Activated B cell treated with CpG ODN at 0.5 μM for 24 hours (primary cell): ENCODE measurements at places on chromosomes 3 and 15. TPM values are rescaled to one million over a fixed set of nuclear protein-coding genes. Genes with fewer than 3 reads are reported as not detected.

The NGRN gene
- 32.8 and 34.1 TPM in 2 replicates for total RNA-seq

The ZNF80 gene
- 0.53 and 0.66 TPM in 2 replicates for total RNA-seq

The NUP210 gene
- total RNA-seq = 82.5 and 91.9 TPM in 2 replicates

The EPHB3 gene
- 0.05 and 0.07 TPM in 2 replicates for total RNA-seq

The LRRC31 gene
- not detected in 2 replicates for total RNA-seq

The GOLGA6L9 gene
- total RNA-seq = 2.0 and 2.4 TPM in 2 replicates

The DUOXA2 gene
- total RNA-seq = not detected in 2 replicates

The ETV5 gene
- 0.49 and 0.89 TPM in 2 replicates for total RNA-seq

The TMEM40 gene
- not detected in 2 replicates for total RNA-seq

The GAP43 gene
- total RNA-seq = not detected in 2 replicates

The CASR gene
- 0.02 TPM in 1 of 2 replicates, not detected in the other for total RNA-seq

The ALCAM gene
- 27.6 and 28.5 TPM in 2 replicates for total RNA-seq

The CISH gene
- 2.9 and 3.2 TPM in 2 replicates for total RNA-seq

The PLA1A gene
- 0.56 and 1.1 TPM in 2 replicates for total RNA-seq

The NPAP1 gene
- total RNA-seq = not detected in 2 replicates

The THAP10 gene
- 0.27 and 0.34 TPM in 2 replicates for total RNA-seq

The HRG gene
- total RNA-seq = not detected in 2 replicates

The ZNF654 gene
- total RNA-seq = 11.2 and 13.6 TPM in 2 replicates

The AGBL1 gene
- total RNA-seq = not detected in 2 replicates

The WNT5A gene
- total RNA-seq = not detected in 2 replicates

The HAPLN3 gene
- 8.5 and 9.1 TPM in 2 replicates for total RNA-seq

The SERPINI2 gene
- total RNA-seq = not detected in 2 replicates

The ZBTB47 gene
- 0.88 and 1.1 TPM in 2 replicates for total RNA-seq

The RAB6B gene
- not detected in 2 replicates for total RNA-seq
